ENCODE measurements at places on chromosomes 1 and 21.

GRCh38 chr1:63545780-63546179 is 22.5 kb downstream of the EFCAB7 start:
- no peak for DNase-seq

DNA sequence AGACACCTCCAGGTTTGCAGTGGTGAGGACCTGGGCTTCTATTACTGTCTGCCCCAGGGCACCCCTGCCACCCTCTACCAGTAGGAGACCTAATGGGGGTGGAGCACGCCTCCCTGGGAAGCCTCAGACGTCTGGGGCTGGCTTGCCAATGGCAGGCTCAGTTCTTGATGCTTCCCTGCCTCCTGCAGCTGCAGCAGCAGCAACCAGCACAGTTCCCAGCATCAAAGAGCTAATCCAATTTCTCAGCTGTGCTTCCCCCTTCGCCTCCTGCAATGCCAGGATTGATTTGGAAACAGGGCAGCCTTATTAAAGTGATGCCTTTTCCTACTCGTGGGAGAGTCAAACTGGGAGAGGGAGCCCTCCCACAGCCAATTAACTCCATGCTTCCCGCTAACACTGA is 8.2 kb downstream of the SYT2 start:
- DNase-seq = no peak

DNA sequence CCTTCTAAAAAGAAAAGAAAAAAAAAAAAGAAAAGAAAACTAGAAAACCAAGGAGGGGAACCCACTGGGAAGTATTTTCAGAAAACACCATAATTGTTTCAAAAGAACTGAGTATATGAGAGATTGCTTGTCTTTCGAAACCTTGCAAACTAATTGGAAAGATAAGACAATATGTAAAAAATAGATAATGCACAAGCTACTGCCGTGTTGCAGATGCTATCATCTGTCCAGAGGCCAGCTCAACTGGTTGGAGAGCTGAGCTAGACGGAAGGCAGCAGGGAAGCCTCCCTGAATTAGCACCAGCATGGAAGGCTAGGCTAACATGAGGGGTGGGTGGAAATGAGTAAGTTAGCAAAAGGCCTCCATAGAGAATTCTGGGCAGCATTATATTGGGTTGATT is 16.2 kb upstream of the CACHD1 start:
- DNase-seq = no peak

DNA sequence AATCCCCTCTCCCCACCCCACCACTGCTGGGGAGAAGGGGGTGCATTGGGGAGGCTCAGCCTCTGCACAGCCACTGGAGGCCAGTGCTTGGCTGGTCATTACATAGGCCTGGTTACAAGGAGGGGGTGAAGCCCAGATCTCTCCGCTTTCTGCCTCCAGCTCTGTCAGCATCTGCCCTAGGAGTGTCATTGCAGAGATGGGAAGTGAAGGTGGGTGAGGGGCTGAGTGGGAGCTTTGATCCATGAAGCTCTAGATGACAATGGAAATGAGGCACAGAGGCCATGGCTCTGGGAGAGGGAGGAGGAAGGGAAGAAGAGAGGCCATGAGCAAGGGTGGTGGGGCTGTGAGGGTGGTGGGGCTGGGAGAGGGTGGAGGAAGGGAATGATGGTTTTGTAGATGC is 411.6 kb downstream of the MATN1 start:
- no peak for DNase-seq

- no peak for DNase-seq
Measured at GRCh38 chr1:214665606-214666110, 62.7 kb downstream of the CENPF start.

- DNase-seq = no peak
Measured at GRCh38 chr1:193408782-193409293, 222.4 kb upstream of the B3GALT2 start.

DNA sequence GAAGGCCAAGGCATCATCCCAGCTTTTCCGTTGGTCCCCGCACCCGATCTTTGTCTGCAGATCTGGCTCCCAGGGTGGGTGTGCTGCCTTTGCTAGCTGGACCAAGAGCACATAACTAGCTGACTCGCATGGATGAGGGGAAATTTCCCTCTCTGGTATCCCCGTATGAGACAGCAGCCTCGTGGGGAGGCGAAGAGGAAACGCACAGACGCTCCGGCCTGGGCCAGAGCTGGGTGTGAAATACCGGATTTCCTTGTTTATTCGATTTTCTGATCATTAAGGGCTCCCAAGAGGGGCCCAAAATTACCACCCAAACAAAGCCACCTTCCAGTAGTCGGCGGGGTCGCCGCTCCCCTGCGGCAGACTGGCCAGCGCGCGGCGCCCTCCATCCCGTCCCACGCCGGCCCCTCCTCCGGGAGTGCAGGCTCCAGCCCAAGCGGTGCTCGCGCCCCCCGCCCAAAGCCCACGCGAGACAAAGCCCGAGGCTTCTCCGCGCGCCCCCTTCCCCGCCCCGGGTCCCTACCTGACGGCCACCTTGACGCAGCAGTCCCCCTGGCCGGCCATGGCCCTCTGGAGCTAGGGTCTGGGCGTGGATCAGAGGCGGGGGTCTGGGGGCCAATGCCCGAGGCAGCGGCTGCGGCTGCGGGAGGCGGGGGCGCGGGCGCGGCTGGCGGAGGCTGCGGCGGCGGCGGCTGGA is 546 bp downstream of the KIF21B start:
- DNase-seq = peak; percentile 38

DNA sequence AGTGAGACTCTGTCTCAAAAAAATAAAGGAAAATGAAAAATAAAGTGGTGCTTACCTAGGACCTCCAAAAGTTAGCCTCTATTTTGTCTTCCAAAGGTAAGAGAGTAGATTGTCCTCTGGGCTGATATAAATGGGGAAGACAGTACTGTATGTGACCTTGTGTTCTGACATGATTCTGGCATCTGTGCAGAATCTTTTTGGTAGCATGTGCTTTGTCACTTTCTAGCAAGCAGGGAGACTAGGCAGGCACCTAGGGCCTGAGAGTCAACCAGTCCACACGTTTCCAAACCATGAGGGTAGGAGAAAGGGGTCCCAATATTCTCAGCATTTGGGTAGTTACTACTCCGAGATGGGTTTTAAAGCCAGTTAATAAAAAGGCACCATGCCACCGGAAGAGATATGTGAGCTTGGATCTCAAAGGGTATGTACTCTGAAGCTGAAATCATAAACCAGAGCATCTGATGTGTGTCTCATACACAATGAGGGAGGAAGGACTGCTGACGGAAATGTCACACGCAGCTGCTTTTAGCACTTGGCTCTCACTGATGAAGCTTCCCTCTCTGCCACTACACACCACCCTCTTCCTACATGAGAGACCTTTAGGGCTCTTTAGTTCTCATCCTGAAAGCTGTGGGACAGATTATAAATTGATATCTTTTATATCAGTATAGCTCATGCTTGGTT is 27.0 kb upstream of the SLC16A1 start:
- no peak for DNase-seq

DNA sequence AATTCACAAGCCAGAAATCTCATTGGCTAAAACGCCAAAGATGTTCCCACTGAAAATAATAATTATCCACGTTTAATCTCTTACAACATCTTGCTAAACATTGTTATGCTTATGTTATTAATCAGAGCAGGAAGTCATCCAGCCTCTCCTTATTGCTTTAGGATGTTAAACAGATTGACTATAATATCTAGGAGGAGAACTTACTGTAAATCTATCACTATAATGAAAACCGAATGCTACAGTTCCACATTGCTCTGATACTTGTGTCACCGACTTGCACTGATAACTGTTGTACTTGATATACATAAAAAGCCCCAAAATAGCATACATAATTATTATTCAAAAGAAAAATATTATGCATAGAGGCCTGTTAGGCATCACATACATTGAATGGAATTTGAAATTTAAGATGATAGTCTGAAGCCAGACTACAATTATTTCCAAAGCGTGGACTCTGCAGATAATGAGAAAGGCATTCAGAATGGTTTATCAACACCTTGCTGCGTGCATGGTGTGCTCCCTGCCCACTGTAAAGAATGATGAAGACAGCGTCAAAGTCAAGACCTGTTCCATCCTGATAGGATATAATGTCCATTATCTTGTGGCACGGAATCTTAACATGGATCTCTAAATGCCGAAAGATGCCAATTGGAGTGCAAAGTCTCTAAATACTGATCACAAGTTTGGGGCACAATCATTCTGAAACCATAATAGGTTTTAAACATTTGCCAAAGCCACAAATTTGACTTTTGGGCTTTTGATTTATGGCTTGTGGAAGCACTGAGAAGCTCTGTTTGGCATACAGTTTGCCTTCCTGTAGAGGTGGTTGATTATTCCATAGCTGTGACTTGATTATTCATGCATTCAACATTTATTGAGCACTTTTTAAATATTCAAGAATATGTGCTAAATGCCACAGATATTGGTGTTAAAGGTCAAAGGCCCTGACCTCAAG is 71.3 kb downstream of the CRB1 start:
- DNase-seq = no peak

DNA sequence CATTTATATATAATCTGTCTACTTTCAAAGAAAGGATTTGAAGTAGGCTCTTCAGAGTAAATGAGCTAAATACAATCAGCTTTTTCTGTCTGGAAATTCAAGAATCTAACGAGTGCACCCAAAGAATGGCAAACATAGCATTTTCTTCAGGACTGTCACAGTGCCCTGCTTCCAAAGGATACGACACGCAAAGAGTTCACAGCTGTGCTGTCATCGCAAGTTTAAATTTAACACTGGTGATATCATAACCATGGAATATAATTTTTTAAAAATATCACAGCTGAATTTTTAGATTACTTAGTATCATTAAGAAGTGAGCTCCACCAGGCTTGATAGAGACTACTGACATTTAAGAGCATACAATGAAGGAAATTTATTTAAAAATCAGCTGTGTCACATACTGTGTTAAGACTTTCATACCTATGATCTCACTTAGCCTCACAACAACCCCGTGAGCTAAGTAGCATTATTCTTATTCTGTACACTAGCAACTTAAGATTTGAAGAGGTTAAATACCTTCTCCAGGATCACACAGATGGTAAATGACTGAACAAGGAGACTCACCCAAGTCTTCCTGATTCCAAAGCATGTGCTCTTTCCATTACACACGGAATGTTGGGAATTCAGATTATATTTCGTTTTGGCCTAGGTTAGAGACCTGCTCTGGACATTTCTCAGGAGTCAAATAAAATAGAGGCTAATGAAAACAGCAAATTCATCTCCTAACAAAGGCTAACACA is 46.2 kb upstream of the PRRX1 start:
- DNase-seq = no peak

DNA sequence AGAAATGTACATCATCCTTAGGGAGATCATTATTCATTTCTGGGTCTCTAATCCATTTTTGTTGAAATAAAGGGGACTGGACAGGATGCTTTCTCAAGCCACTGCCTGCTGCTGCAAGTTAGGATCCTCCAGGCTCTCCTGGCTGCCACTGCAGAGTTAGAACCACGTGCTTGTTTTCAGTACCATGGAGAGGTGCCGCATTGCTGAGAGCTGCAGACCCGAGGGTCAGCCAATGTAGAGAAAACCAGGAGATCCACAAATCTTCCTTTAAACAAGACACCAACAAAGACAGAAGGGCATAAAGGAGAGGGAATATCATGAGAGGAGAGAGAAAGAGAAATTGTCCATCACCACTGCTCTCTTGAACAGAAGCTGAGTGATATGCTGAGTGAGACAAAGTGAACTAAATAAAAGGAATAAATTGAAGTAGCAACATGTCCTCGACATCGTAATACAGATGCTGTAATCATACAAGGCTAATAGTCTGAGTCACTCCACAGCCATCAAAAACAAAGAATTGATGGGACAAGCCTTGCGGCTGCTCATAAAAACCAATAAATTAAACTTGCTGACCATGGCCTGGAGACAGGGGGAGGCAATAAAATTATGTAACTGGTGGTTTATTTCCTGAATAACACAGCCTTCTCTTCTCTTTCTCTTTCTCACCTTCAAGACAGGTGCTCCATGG is 255.7 kb downstream of the OMA1 start:
- DNase-seq = no peak

GRCh38 chr21:34558166-34558565 is 46.2 kb upstream of the KCNE1 start:
- no peak for DNase-seq

DNA sequence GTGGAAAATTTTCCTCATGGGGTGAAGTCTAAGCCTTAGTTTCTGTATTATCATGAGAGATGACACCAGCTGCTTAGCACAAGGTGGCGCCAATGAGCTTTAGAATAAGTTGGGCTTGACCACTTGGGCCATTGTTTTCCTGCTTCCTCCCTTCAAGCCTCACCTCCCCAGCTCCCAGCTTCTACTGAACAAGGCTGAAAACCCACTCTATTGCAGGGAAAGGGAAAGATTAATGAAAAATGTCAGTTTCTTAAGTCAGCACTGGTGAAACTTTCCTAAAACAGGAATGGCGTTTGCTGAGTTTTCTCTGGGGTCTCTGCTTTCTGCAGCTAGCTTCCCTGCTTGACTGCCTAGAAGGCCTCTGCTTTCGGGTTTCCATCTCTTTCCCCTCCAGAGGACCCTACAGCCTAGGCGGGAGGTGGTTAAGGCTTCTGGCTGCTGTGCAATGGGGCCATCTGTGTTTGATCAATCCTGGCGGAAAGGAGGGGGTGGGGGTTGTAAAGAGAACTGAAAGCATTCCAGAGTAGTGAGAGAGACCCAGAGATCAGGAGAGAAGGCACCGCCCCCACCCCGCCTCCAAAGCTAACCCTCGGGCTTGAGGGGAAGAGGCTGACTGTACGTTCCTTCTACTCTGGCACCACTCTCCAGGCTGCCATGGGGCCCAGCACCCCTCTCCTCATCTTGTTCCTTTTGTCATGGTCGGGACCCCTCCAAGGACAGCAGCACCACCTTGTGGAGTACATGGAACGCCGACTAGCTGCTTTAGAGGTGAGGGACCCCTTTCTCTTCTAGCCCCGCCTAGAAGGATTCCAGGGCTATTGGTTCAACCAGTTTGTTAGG is at the start of gene OLFML3:
Gene OLFML3, plus strand, starts transcription at position 612 of the 840 bp plus-strand sequence. Its CDS starts 43 bp downstream, at position 655.
- no peak for DNase-seq

DNA sequence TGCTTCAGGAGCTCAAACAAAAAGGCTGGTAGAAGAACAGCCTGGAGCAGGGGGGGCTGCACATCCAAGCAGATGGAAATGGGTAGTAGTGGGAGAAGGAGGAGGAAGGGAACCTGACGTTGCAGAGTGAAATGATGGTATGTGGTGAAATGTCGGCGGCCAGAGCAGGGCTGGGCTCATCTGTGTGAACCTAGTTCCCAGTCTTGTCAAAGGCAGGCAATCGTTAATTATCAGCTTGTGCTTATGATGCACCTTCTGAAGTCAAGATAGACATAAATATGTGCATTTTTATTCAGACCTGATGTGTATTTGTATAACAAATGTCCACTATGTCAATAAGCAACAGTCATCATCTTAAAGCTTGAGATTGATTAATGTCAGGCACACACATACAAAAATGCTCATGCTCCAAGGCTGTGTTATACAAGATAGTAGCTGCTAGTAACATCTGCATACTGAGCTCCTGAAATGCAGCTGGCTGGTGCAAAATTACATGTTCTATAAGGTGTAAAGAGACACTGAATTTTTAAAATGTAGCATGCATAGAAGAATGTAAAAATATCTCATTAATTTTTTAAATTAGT is 10.6 kb upstream of the ATP6V1G3 start:
- DNase-seq = no peak

- no peak for DNase-seq
Measured at GRCh38 chr1:221527302-221527701, 214.6 kb downstream of the DUSP10 start.

Data from activated gamma-delta T cell (primary cell).